Activated T-cell treated with anti-CD3 and anti-CD28 coated beads, Interleukin-2, amount 50 U/mL, for 4 hours (primary cell): ENCODE measurements at places on chromosomes 7 and 10. TPM values are rescaled to one million over a fixed set of nuclear protein-coding genes. Genes with fewer than 3 reads are reported as not detected.

- no peak for DNase-seq
These were observed 18.9 kb upstream of the SEPTIN7 start for GRCh38 chr7:35781767-35782515.

GRCh38 chr10:27719052-27719451, 26.6 kb downstream of the MKX start:
- DNase-seq: no peak

ARID5B gene
- total RNA-seq: 50.8 TPM

GRCh38 chr7:70000737-70001348, 402.6 kb downstream of the AUTS2 start:
- DNase-seq: no peak

DNA sequence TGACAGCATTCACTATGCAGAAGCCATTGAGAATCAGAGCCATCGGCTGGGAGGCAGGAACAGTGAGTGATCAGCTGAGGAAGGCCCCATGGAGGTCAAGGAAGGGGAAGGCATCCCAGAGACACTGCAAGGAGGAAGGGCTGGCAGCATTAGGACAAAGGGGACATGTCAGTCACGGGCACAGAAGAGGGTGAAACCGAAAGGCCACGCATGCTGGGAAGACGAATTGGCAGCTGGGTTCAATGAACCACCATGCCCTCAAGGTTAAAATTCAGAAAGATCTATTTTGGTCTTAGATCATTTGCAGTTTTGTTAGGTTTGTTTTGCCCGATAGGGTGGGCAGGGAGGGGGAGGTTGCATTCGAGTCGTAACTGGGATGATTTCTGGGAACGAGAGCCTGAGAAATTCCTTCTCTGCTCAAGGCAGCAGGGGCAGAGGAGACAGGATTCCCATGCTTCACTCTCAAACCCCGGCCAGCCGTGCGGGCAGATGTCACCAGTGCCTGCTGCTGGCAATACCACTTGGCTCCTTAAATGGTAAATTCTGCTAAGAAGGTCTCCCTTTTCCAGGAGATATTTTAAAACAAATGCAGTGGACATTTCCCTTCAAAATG, 57.7 kb downstream of the ASB13 start:
- DNase-seq: no peak

GRCh38 chr10:31836569-31837406, 91.8 kb downstream of the ARHGAP12 start:
- no peak for DNase-seq

DNA sequence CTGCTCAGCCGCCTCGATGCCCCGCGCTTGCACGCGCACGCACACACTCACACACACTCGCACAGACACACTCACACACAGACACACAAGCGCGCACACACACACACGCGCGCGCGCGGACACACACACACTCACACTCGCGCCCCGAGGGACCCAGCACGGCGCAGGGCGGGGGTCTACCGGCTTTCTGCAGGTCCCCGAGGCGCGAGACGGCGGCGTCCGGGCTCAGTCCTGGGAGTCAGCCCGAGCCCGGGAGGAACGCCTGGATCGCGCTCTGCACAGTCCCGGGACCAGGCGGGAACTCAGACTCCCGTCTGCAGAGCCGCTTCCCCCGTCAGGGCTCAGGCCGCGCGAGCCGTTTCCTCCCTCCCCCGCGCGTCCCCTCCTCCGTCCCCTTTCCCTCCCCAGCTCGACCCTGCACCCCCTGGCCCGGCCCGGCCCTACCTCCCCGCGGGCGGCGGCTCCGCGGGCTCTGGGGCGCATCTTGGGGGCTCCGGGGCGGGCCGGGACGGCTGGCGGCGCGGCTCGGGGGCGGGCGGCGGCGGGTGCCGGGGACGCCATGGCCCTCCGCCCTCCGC, 464 bp downstream of the DENND2A start:
- DNase-seq: no peak

DNA sequence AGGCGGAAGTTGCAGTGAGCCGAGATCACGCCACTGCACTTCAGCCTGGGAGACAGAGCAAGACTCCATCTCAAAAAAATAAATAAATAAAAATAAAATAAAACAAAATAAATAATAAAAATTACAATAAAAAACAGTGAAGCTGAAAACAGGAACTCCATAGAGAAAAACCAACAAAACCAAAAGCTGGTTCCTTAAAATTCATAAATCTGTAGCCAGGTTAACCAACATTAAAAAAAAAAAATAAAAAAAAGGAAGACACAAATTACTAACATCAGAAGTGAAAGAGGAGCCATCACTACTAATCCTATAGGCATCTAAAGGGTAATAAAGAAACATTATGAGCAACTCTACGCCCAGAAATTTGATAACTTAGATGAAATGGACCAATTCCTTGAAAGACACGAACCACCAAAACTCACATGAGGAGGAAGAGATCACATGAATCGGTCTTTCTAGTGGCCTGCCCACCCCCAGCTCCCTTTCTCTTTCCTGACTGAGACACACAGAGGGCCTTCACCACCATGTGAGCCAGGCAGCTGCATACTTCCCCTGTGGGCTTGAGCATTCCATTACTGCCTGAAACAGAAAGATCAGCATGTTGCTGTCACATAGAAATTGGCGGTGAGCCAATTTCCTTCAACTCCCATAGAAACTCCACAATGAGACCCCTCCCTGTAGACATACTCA, 208.7 kb downstream of the MAD1L1 start:
- no peak for DNase-seq

DNA sequence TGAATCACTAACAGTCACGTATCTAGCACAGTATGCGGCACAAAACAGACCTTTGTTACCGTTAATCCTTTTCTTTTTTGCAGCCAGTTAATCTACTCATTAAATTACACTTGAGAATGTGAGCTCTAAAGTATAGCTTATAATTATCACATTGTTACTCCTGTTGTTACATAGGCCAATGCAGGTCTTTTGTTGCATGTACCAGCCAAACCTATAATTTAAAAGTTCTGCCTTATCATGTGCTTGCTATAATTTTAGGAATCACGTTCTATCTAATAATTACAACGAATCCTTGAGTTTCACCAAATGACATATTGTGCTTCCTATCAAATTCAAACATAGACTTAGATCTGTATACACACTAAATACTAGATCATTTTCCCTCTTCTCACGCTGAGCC, 245.1 kb downstream of the DGKI start:
- DNase-seq: no peak

DNA sequence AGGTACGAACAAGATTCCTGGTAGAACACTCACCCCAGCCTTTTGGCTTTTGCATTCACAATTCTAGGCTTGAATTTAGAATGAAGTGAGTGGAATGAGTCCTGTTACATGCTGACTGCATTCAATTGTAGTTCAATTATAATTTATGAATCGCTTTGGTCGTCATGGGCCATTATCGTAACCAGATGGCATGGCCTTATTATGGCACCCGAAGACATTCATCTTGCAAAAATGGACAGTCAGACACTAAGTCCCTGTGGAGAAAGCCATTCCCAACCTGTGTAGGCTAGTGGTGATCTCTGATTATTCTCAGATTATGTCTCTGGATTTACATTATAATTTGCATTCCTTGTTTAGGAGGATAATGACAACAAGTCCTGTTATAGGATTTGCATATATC, 292.4 kb upstream of the NPSR1 start:
- DNase-seq: no peak

GRCh38 chr7:99579956-99580777, 17.9 kb upstream of the TMEM225B start:
- DNase-seq: peak; percentile 70

DNA sequence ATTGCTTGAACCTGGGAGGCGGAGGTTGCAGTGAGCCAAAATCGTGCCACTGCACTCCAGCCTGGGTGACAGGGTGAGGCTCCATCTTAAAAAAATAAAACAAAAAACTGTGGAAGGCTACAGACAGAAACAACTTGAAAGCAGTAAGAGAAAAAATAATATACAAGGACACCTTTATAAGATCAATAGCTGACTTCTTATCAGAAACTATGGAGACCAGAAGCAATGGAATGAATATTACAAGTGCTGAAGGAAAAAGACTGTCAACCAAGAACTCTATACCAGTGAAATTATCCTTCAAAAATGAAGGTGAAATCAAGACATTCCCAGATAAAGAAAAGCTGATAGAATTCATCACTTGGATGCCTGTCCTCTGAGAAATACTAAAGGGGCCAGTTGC, 49.0 kb downstream of the RBAK start:
- no peak for DNase-seq

AEBP1 gene
- total RNA-seq: 36.3 TPM

DNA sequence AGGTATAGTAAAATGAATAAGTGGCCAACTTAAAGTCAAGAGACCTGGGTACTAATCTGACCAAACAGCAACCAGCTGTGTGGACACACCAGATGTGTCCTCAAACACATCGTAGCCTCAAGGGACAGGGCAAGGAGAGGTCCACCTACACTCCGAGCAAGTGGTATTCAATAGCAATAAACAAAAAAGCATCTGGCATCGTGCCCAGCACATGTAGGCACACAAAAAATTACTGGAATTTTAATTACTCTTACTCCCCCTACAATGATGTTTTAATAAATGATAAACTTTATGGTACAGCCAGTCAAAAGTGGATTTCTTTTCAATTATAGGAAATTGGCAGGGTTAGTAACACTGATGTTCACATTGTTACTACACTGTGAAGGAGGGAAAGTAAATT, 3.5 kb upstream of the RGS10 start:
- DNase-seq: no peak

- DNase-seq: no peak
These were observed 37.6 kb downstream of the CYP2C8 start for GRCh38 chr10:95031656-95032055.

ZNF679 gene
- not detected for total RNA-seq

DNA sequence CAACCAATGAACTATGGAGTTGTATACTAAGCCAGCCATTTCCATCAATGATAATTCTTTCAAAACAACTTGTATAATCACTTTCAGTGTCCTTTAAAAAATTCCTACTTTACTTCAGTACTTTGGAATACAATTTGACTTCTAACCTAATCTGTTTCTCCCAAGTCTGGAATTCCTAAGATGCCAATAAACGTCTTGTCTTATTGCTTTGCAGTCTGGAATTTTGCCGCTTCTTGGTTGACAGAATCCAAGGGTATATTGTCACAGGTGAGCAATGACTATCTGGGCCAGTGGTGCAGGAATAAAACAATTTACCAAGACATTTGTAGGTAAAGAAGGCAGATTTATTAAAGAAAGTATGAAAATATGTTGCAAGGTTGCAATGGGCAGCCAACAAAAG, 21.8 kb downstream of the RP9 start:
- no peak for DNase-seq

WDR91 gene
- total RNA-seq: 17.9 TPM

ANKRD16 gene
- 9.6 TPM for total RNA-seq

ZDHHC6 gene
- total RNA-seq: 36.2 TPM

DNA sequence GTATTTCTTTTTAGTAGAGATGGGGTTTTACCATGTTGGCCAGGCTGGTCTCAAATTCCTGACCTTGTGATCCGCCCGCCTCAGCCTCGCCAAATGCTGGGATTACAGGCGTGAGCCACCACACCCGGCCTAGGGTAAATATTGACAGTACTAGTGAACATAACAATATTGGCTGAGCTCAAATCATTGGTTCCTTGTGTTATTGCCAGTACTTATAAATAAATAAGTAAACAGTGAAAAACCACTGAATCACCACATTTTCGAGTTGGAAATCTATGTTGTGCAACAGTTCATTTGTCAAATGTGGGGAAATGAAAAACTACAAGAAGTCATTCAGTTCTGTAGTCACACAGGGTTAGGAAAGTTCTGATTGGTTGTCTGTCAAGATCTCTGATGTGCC, 15.8 kb downstream of the RPP30 start:
- no peak for DNase-seq

- DNase-seq: no peak
These were observed 79.3 kb downstream of the ITGB8 start for GRCh38 chr7:20409961-20410360.

DNA sequence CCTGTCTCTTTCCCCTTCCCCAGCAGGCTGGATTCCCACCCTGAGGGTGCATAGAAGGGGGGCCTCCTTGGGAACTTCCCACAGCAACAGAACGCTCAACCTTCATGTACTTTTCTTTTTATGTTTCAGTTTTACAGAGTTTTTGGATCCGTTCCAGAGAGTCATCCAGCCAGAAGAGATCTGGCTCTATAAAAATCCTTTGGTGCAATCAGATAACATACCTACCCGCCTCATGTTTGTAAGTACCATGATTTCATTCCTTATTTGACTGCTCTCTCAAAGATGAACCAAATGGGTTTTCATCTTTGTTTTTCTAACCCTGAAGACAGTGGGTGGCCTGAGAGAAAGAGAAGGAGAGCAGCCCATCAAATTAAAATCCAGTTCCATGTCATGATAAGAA, 46.7 kb downstream of the PLPP4 start:
- DNase-seq: no peak

DNA sequence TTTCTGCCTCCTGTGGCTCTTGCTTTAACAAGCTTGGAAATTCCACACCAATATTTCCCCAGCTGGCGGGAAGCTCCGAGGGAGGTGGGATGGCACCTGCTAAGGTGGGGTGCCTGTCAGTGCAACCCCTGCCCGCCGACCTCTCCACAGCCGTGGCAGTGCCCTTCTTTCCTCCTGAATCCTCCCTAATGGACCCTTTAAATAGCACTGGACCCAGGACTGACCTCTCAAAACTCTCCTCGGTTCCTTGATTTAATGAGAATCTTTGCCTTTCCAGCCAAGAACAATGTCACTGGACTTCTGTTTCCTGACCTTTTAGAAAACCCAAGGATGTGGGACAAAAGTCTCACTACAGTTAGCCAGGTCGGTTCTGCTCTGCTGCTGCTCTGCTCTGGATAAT, 63.2 kb upstream of the EXOC6 start:
- no peak for DNase-seq

DNA sequence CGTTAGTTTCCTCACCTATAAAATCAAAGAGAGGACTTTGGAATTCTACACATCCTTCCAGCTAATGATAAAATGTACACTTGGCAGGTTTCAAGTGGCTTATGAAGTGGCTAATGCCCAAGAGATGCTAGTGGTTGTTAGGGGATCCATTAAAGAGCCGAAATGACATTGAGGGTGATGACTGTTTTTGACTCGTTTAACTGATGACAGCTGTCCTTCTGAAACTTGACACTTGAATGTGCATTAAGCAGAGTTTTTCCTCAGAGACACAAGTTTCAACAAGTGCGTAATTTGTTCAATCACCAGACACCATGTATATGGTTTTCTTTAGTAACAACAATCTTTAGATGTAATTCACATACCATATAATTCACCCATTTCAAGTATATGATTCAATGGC, 1.6 kb upstream of the PRF1 start:
- no peak for DNase-seq

DNA sequence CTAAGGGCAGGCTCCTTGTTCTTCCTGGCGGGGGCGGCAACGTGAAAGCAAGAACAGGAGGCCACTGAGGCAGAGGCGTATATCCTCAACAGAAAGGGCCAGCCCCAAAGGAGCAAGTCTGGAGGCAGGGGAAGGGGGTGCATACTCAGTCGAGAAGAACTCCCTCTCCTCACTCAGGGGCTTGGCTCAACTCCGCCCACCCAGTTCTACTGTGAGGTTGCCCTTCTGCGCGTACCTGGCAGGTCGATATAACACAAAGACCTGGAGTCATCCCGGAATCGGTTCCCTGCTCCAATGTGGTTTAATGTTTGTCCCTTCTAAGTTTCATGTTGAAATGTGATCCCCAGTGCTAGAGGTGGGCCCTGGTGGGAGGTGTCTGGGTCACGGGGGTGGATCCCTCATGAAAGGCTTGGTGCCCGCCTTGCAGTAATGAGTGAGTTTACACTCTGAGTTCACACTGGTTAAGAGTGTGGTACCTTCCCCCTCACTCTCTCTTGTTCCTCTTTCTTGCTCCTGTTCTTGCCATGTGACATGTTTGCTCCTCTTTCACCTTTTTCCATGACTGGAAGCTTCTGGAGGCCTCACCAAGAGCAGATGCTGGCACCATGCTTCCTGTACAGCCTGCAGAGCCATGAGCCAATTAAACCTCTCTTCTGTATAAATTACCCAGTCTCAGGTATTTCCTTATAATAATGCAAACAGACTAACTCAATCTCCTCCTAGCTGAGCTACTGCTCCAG, 32.6 kb downstream of the GSDME start:
- no peak for DNase-seq
